Activated T-helper 17 cell treated with anti-CD3 and anti-CD28 coated beads, Interleukin-2, amount 50 U/mL, for 72 hours (primary cell): ENCODE measurements at places on chromosomes 3 and 15. TPM values are rescaled to one million over a fixed set of nuclear protein-coding genes. Genes with fewer than 3 reads are reported as not detected.

Gene MCTP2
- total RNA-seq, result 19.6 TPM

Gene SERPINI2
- not detected for total RNA-seq

Gene PBRM1
- total RNA-seq, result 88.4 TPM

Gene OSBPL10
- 11.5 TPM for total RNA-seq

Gene HPS3
- total RNA-seq, result 24.0 TPM

Gene BNC1
- not detected for total RNA-seq
